IMR-90 (cell line): ENCODE measurements at places on chromosomes 1 and 21. TPM values are rescaled to one million over a fixed set of nuclear protein-coding genes. Genes with fewer than 3 reads are reported as not detected.

DNA sequence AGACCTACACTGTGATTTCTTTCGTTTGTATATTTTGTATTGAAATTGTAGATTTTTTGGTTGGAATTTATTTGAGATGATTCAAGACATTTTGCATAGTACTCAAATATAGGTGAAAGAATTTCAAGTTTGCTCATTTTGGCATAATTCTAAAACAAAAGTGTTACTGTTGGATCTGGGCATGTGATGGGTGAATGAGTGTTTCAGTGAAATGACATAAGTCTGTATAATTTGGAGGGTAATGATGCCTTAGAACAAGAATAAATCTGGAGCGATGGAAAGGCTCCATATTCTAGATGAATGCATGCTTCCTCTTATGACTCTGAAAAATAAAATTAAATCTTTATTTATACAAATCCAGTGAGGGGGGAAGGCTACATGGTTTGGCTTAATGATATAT is 41.0 kb downstream of the NFIA start:
- no peak for DNase-seq

- no peak for DNase-seq
These were observed 29.3 kb upstream of the KCNA2 start for GRCh38 chr1:110635434-110635833.

The PGD gene
- total RNA-seq: 187 and 216 TPM in 2 replicates

GRCh38 chr1:154272999-154273563 is 652 bp downstream of the HAX1 start:
- DNase-seq: no peak

DNA sequence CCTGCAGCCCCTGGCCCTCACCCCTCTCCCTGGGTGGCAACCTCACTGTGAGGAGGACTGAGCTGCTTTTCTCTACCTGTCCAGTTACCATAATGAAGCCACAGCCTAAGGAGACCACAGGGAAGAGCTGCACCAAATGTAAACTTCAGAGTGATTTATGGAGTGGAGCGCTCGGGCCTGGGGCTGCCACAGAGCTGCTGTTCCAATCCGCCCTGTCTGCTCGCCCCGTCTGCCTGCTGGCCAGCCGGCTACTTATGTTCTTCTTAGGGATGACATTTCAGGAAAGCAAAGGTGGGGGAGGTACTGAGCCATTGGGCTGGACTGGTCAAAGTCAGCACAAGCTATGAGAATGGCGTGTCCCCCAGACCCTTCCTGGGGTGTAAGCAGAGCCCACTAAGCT is 17.9 kb downstream of the SYT6 start:
- DNase-seq: no peak

- no peak for DNase-seq
These were observed 741.4 kb downstream of the ADGRL2 start for GRCh38 chr1:82542141-82542540.

- no peak for DNase-seq
These were observed 64.9 kb downstream of the SLC45A1 start for GRCh38 chr1:8382608-8383505.

DNA sequence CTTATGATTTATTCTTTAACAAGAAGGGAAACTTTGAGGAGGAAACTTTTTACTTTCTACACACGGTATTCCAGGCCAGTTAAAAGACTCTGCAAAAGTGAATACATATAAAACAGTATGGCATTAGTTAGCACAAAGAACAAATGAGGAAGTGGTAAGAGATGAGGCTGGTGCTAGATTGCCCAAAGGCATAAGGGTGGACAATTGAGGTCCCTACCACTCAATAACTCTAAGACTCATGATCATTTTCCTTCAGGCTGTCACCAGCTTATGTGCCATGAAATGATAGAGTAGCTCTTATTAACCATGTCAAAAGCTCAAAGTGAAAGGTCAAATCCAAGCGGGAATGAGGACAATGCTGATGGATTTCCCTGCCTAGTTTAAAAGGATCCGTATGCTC is 124.5 kb downstream of the TBX15 start:
- DNase-seq: no peak

DNA sequence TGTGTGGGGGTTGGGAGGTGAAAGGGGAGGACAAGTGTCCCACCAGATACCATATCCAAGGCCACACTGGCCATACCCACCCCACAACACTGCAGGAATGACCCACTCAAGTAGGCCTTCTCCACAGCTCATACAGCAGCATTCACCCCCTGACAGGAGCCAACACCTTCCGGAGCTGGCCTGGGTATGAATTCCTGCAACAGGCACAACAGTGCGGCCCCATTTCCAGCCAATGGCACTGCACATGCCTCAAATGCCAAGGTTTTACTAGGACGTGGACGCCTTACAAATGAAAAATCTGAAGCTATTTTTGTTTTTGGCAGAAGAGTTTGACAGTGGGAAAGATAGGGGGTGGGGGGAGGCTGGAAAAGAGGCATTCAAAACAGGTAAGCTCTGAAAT is 2.0 kb downstream of the KCND3 start:
- no peak for DNase-seq
